ENCODE measurements at places on chromosomes 2 and 18.

- DNase-seq = no peak
These were observed 12.6 kb downstream of the CYRIA start for GRCh38 chr2:16653083-16653375.

DNA sequence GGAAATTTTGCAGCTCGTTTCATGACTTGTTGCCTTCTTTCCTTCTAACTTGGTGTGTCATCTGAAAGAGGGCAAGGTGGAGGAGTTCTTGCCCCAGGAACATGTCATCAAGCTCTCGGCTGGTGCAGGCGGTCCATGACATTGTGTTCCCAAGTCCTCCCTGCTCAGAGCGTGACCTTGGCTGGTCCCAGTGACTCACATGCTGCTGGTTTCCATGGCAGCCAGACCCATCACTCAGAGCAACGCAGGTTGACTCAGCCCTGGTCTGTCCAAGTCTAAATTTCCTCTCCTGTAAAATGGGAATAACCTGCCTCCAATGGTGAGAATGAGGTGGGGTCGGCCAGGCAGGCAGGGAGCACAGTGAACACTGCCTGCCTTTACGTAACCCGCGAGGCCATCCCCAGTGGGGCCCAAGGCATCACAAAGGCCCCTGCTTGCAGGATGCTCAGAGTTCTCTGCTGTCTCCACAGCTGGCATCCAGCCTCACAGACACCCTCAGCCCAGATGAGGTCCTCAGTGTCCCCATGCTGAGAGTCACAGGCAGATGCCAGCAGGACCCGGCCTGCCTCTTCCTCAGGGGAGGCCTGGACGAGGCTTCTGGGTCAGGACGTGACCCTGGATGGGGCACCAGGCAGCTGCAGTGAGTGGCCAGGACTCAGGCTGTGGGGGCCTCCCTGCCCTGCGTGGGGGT lies 143.7 kb downstream of the TPO start:
- peak; percentile 18 for DNase-seq

- DNase-seq = no peak
These were observed 47.8 kb upstream of the NT5C1B start for GRCh38 chr2:18637196-18637595.

DNA sequence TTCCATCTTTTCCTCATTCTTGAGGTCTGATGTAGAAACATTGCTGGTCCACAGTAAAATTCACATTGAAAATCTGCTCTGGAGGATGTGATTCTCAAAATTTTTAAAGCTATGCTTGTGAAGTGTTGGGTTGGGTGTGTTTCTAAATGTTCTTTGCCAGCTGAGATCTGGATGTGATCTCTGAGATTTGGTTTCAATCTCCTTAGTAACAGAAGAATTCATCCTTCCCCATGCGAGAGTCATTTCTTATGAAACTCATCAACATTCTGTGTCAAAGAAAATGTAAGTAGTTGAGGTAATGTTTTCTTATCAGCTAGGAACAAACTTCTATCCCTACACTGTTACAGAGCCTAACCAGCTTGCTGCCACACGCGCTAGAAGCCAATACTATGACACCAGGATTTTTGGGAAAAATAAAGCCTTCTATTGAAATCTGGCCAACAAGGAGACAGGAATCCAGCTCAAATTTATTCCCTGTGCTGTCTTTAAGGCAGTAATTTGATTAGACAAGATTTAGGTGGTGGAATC lies 134.9 kb downstream of the PTH2R start:
- DNase-seq = no peak

GRCh38 chr18:58829263-58829662 lies 35.4 kb upstream of the ZNF532 start:
- no peak for DNase-seq

DNA sequence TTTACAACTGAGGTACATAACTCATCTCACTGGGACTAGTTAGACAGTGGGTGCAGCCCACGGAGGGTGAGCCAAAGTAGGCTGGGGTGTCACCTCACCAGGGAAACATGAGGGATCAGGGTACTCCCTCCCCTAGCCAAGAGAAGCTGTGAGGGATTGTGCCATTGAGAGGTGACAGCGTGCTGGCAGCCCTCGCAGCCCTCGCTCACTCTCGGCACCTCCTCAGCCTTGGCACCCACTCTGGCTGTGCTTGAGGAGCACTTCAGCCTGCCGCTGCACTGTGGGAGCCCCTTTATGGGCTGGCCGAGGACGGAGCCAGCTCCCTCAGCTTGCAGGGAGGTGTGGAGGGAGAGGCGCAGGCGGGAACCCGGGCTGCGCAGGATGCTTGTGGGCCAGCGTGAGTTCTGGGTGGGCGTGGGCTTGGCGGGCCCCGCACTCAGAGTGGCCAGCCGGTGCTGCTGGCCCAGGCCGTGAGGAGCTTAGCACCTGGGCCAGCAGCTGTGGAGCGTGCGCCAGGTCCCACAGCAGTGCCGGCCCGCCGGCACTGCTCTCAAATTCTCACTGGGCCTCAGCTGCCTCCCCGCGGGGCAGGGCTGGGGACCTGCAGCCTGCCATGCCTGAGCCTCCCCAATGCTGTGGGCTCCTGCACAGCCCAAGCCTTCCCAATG lies 44.5 kb upstream of the FAM110C start:
- no peak for DNase-seq

GRCh38 chr2:43038034-43038695 lies 188.2 kb downstream of the ZFP36L2 start:
- DNase-seq = no peak

Data from SW480 (cell line).